ENCODE measurements at places on chromosomes 16 and 17.

GRCh38 chr17:80737106-80738019 lies 192.7 kb downstream of the RPTOR start:
- no peak for DNase-seq

GRCh38 chr16:85759631-85760419 lies 8.9 kb upstream of the C16orf74 start:
- peak; percentile 26 for DNase-seq

DNA sequence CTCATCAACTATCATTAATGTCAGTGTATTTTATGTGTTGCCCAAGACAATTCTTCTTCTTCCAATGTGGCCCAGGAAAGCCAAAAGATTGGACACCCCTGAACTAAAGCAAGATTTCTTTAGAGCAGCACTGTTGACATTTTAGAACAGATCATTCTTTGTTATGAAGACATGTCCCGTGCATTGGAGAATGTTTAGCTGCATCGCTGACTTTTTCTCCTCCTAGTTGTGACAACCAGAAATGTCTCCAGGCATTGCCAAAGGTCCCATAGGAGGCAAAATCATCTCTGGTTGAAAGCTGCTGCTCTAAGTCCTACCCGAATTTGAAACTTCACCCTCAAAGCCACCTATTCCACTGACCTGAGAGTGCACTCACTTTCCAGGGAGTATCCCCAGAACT lies 62.7 kb upstream of the IRX6 start:
- DNase-seq: no peak

- no peak for DNase-seq
Measured at GRCh38 chr17:50828508-50829170, 6.7 kb upstream of the WFIKKN2 start.

- no peak for DNase-seq
Measured at GRCh38 chr16:84323606-84324005, 28.9 kb downstream of the WFDC1 start.

DNA sequence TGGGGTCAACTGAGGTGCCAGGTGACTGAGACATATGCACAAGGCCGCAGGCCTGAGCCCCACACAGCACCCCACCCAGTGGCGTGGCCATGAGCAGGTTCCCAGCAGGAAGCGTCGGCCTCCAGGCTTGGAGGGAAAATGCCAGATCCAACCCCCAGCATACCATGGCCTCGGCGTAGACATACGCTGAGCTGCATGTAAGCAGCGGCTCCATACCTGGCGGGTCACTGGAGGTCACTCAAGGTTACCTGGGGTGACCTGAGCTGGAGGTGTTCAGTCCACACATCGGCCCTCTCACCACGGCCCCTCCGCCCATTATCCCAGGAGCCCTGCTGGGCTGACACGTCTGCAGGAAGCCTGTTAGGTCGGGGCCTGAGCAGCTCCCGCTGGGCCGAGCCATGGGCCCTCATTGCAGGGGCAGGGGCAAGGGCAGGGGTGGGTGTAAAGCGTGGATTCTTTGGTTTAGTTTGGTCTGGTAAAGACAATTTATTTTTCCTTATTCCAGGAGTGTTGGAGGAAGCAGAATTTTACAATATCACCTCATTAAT lies 15.2 kb downstream of the KCTD5 start:
- no peak for DNase-seq

- DNase-seq: no peak
Measured at GRCh38 chr16:51167170-51167895, 16.3 kb upstream of the SALL1 start.

- DNase-seq: no peak
Measured at GRCh38 chr17:29149431-29150064, 30.6 kb downstream of the MYO18A start.

DNA sequence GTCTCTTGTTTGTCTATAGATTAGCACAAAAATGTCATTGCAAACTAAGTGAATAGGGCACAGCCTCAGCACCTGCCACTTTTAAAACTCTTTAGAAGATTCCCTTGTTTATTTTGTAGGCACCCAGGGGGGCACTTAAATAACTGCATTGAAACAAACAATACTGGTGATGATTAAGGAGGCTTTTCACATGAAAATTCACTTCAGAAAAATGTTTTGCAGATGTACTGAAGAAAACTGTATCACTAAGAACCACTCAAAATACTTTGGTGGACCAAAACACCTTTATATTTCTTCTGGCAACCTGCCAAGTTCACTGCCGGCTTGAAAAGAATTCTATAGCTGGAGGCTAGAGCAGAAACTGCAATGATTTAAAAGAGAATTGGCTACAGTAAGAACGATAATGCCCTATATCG lies 281.5 kb downstream of the TOX3 start:
- no peak for DNase-seq

DNA sequence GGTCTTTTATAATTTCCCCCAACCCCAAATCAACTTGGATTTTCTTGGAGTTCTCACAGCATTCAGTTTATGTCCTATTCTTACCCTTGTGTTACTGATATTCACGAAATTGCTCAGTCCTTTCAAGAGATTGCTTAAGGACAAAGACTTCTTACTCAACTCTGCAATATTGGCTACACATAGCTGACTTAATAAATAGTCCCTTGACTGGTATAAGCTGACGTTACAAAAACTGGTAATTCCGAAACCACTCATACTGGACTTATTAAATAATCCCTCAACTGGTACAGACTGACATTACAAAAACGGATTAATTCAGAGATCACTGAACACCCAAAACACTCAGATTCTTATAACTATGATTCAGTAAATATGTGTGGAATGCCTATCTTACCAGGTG lies 860 bp downstream of the TIGD7 start:
- DNase-seq: no peak

Data from stimulated activated CD4-positive, alpha-beta T cell treated with anti-CD3 and anti-CD28 coated beads, Interleukin-4, amount 100 ng/mL, for 1 hour (primary cell).